Cardiac muscle cell (in vitro differentiated cells and primary cell): ENCODE measurements at places on chromosomes 12 and 14. TPM values are rescaled to one million over a fixed set of nuclear protein-coding genes. Genes with fewer than 3 reads are reported as not detected.

Gene CCDC197
- 0.21 TPM in 1 of 2 replicates, not detected in the other for polyA plus RNA-seq

Gene POTEG
- not detected in 2 replicates for polyA plus RNA-seq

Gene ACRBP
- polyA plus RNA-seq: 2.6 and 7.0 TPM in 2 replicates

Gene HOXC5
- polyA plus RNA-seq: not detected in 2 replicates

Gene GPX2
- polyA plus RNA-seq: 0.26 TPM in 1 of 2 replicates, not detected in the other

Gene HNF1A
- polyA plus RNA-seq: not detected in 2 replicates

Gene GLI1
- polyA plus RNA-seq: 0.79 TPM in 1 of 2 replicates, not detected in the other

Gene BEGAIN
- polyA plus RNA-seq: not detected in 2 replicates

Gene RPS6KL1
- polyA plus RNA-seq: 9.3 and 9.8 TPM in 2 replicates

Gene TAS2R10
- 0.72 and 1.1 TPM in 2 replicates for polyA plus RNA-seq

Gene PCNX4
- polyA plus RNA-seq: 39.7 and 53.0 TPM in 2 replicates

Gene LRRC23
- polyA plus RNA-seq: 23.7 and 24.8 TPM in 2 replicates

Gene SERPINA3
- 0.31 TPM in 1 of 2 replicates, not detected in the other for polyA plus RNA-seq

Gene SPTB
- polyA plus RNA-seq: 6.4 and 9.9 TPM in 2 replicates

Gene SRGAP1
- 3.9 and 8.1 TPM in 2 replicates for polyA plus RNA-seq

Gene SOX5
- 6.2 and 6.8 TPM in 2 replicates for polyA plus RNA-seq

Gene M6PR
- polyA plus RNA-seq: 91.2 and 120 TPM in 2 replicates

Gene GPHB5
- polyA plus RNA-seq: not detected in 2 replicates

Gene SLC8A3
- 1.0 TPM in 1 of 2 replicates, not detected in the other for polyA plus RNA-seq

Gene DACT1
- polyA plus RNA-seq: 197 and 291 TPM in 2 replicates

Gene MYO1H
- polyA plus RNA-seq: 0.36 TPM in 1 of 2 replicates, not detected in the other

Gene FOXM1
- 11.5 and 44.3 TPM in 2 replicates for polyA plus RNA-seq

Gene MAP3K9
- 3.3 and 5.4 TPM in 2 replicates for polyA plus RNA-seq

Gene PXMP2
- polyA plus RNA-seq: 70.1 and 111 TPM in 2 replicates

Gene UNC79
- 1.5 and 3.0 TPM in 2 replicates for polyA plus RNA-seq

Gene TNS2
- polyA plus RNA-seq: 2.2 and 5.1 TPM in 2 replicates

Gene SIX6
- not detected in 2 replicates for polyA plus RNA-seq

Gene RASAL1
- 0.24 TPM in 1 of 2 replicates, not detected in the other for polyA plus RNA-seq
